ENCODE measurements at places on chromosomes 6 and 20.

DNA sequence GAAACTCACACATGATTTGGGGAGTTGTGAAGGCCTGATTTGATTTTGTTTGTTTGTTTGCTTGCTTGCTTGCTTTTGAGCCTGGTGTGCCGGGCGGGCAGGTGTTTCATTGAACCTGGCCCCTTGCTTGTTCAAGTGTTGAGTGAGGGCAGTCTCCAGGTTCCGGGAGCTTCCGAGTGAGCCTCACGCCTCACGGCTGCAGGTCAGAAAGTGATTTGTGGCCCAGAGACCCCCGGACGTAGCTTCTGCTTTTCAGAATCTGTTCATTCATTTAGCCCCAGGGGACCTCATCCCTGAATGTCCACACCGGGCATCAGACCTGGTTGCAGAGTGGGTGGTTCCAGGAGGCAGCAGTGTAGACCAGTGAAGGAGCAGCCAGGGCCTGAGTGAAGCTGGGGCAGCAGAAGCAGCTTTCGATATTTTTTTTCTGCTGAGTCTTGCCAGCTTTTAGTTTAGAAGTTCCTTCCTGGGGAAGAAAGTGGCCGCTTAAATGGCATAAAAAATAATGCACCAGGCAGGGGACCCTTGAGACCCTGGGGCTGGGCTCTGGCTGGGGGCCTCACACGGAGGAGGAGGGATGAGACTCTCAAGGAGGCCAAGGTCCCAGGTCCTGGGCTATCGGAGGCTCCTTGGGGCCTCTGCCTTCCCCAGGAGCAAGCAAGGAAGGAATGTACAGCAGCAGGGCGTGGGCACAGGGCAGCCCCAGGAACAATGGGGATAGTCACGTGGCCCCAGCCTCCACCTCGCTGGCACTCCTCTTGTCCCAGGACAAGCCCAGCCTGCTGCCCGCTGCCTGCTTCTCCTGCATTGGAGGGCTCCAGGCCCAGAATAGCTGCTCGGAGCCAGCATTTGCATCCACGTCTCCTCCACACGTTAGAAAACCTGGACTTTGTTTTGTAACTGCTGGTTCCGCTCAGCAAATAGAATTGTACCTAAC, 89.2 kb upstream of the BHLHE23 start:
- DNase-seq: no peak

GRCh38 chr6:81751388-81752083, 945 bp downstream of the TENT5A start:
- no peak for DNase-seq

DNA sequence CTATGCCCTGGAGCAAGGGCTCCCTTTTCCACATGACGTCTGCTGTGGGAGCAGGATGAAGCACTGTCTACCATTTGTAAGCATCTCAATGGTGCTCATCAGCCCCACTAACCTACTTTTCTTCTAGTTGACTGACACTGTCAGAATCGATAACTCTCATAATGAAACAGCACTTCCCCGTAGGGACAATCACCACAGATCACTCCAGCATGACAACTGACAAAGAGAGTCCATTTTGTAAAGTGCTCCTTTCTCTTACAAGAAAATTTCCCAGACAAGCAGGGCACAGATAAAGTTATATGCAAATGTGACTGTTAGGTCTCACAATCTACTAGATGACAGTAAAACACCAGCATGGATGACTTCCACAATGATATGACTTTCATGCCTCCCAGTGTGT, 46.4 kb downstream of the HEBP2 start:
- no peak for DNase-seq

DNA sequence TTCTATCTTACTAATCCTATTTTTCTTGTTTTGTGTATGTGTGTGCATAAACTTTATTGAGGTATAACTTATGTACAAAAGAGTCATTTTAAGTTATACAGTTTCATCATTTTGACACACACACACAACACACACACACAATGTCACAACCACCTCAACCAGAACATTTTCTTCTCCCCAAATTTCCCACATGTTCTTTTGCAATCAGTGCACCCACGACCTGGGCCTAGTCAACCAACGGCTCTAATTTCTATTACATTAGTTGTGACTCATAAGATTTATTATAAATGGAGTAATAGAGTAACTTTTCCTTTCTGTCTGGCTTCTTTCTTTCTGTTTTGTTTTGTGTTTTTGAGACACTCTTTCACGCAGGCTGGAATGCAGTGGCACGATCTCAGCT, 9.8 kb upstream of the POM121L2 start:
- DNase-seq: no peak

Data from T-helper 9 cell (primary cell).